RCC 7860 (cell line): ENCODE measurements at places on chromosomes 2 and 18.

- DNase-seq = no peak
Observed at GRCh38 chr2:129009555-129010146, 691.0 kb upstream of the HS6ST1 start.

DNA sequence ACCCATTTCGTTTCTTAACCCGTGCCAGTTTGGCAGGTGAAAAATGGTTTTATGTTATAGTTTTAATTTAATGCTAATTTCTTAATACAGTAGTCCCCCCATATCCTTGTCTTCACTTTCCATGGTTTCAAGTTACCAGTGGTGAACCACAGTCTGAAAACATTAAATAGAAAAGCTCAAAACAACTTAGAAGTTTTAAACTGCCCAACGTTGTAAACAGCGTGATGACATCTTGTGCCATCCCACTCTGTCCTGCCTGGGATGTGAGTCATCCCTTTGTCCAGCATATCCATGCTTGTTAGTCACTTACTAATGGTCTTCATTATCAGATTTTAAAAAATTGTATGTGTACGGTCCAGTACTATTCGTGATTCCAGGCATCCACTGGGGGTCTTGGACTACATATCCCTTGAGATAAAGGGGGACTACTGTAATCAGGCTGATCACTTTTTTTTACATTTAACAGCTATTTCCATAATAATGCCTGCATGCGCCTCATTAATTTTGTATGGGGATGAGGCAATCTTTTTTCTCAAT, 31.9 kb downstream of the SLC66A3 start:
- no peak for DNase-seq

GRCh38 chr2:42147641-42148274, 21.4 kb upstream of the EML4 start:
- DNase-seq = no peak

DNA sequence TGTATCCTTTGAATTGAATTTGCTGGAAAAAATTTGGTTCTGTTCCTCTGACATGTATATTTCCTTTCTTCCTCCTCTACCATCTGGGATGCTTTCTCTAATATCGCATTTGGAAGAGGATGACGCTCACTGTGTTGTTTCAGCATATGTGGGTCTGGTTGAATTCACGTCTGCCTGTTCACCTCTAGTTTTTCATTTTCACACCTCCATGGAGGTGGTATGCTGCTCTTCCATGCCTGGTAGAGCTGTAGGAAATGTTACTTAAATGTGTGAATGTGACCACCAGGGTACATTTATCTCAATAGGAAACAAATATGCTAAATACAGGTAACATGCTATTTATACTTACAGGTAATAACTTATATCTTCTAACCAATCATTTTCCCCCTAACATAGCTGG, 44.5 kb downstream of the TSHZ1 start:
- no peak for DNase-seq

- no peak for DNase-seq
Observed at GRCh38 chr18:715626-716025, 3.2 kb upstream of the ENOSF1 start.

DNA sequence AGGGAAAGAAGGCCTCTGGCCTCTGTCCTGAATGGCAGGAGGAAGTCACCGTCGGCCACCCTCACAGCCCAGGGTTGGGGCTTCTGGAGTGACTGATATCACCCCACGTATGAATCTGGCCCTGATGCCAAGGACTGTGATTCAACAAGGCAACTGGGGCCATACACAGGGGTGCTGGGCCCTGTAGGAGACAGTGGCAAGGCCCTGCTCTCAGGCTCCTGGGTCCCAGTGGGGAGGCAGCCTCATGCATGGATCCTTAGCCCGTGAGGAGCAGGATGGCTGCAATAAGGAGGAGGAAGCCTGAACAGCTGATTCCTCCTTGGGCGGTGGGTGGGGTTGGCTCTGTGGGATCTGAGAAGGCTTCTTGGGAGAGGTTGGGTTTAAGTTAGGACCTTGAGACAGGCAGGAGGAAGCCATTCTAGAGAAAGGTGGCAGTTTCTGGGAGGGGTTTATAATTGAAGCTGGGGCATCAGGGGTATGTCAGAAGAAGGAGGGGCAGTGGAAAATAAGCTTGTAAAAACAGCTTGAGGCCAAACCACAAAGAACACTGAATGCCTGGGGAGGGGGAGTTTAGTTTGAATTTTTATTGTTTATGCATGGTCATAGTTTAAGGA, 42.8 kb upstream of the LAPTM4A start:
- no peak for DNase-seq

GRCh38 chr2:68357605-68358337, 7.3 kb upstream of the PLEK start:
- DNase-seq = no peak

GRCh38 chr18:79935098-79935480, 16.4 kb downstream of the SLC66A2 start:
- DNase-seq = no peak

DNA sequence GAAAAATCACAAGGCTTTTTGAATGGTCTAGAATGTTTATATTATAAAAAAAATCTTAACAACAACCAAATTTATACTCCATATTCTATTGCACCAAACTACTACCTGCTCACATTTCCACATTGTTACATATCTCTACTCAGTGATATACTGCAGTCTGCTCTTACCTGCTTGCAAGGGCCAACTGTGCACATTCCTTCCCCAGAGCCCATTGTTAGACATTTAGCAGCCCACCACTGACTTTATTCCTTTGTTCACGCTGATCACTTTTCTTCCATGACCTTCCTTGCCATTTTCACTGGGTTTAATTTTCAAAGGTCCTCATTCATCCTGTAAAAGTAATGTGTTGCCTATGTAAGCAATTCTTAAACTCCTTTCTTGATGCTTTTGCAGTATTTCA, 109.7 kb upstream of the KCNJ3 start:
- no peak for DNase-seq

- DNase-seq = no peak
Observed at GRCh38 chr2:216257089-216257488, 115.2 kb downstream of the MARCHF4 start.
